ENCODE measurements at places on chromosomes 1 and 21. TPM values are rescaled to one million over a fixed set of nuclear protein-coding genes. Genes with fewer than 3 reads are reported as not detected.

DNA sequence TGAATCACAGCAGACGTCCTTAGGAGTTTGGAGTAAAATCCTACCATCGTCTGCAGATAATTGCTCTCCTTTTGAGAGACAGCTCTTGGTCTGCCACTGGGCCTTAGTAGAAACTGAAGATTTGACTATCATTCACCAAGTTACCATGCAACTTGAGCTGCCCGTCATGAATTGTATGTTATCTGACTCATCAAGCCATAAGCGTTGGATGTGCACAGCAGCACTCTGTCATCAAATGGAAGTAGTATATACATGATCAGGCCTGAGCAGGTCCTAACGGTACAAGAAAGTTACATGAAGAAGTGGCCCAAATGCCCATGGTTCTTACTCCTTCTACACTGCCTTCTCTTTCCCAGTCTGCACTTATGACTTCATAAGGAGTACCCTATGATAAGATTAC is 317.8 kb downstream of the GPATCH2 start:
- no peaks in the 10 kb centered on the region for H3K27me3 ChIP-seq
- no peaks in the 10 kb centered on the region for H3K36me3 ChIP-seq
- no peak for DNase-seq
- no peaks in the 10 kb centered on the region for H3K4me1 ChIP-seq

DNA sequence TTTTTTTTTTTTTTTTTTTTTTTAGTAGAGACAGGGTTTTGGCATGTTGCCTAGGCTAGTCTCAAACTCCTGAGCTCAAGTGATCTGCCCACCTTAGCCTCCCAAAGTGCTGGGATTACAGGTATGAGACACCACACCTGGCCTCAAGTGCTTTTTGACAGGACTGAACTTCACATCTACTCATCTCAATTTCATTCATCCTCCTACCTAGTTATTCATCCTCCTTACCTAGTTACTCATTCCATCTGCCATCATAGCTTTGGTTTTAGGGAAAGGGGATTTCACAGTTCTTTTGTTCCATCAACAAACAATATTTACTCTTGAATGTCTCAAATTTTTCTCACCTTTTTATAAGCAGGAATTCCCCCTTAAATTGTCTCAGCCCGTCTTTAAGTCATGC is 38.6 kb upstream of the RALGPS2 start:
- DNase-seq: no peak
- H3K27ac ChIP-seq: no peak overlapping the region
- H3K27me3 ChIP-seq: no peaks in the 10 kb centered on the region
- no peak overlapping the region for H3K4me3 ChIP-seq
- peaks cover 10% of the 10 kb centered on the region for H3K4me1 ChIP-seq
- H3K36me3 ChIP-seq: no peaks in the 10 kb centered on the region

DNA sequence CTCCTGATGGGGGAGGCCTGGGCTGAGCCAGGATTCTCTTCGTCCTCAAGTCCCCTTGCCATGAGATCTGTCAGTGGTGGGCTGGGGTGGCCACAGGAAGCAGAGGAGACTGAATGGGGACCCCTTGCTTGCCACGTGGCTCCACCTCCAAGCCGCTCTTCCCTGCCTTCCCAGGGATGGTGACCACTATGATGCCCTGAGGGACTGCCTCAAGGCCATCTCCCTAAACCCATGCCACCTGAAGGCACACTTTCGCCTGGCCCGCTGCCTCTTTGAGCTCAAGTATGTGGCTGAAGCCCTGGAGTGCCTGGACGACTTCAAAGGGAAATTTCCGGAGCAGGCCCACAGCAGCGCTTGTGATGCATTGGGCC is 20.9 kb upstream of the TMEM222 start:
- H3K4me3 ChIP-seq: no peak overlapping the region
- DNase-seq: no peak
- H3K4me1 ChIP-seq: no peaks in the 10 kb centered on the region
- H3K27me3 ChIP-seq: no peaks in the 10 kb centered on the region

- H3K36me3 ChIP-seq: no peaks in the 10 kb centered on the region
- H3K4me3 ChIP-seq: no peak overlapping the region
- DNase-seq: no peak
- peaks cover 5% of the 10 kb centered on the region for H3K27me3 ChIP-seq
- no peaks in the 10 kb centered on the region for H3K4me1 ChIP-seq
Observed at GRCh38 chr1:167084757-167085156, 5.4 kb downstream of the GPA33 start.

DNA sequence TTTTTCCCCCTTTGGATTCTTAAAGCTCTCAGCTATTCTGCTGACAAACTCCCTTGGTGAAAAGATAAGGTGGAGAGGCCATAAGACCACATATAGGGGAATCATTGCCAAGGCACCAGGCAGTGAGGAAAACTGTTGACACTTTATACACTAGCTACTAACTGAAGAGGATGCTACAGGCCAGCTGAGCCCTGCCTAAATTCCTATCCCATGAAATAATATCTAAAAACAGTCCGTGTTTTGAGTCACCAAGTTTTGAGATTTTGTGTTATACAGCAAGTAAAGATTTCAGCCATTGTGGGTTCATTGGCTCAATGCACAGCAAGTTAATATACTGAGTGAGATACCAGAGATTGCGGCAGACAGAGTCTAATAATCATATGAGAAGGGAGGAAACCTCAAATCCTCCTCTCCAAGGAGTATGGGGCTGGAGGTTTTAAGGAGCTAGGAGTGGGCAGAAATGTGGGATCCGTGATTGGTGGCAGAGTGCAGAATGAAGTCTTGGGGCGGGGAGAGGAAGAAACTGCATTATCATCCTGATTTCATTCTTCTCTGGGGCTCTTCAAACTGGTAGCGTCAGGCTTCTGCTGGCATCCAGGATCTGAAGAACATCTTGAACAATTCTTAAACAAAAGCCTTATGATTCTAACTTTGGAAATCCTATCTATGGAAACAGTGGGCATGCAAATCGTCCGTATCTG is 9.2 kb downstream of the CLDN8 start:
- H3K4me1 ChIP-seq: no peaks in the 10 kb centered on the region
- no peak overlapping the region for H3K4me3 ChIP-seq
- no peak overlapping the region for H3K27ac ChIP-seq
- no peaks in the 10 kb centered on the region for H3K27me3 ChIP-seq
- no peaks in the 10 kb centered on the region for H3K36me3 ChIP-seq

- no peaks in the 10 kb centered on the region for H3K36me3 ChIP-seq
- peaks cover 6% of the 10 kb centered on the region for H3K4me1 ChIP-seq
- H3K27ac ChIP-seq: no peak overlapping the region
- peaks cover 8% of the 10 kb centered on the region for H3K27me3 ChIP-seq
Observed at GRCh38 chr1:46535063-46535462, 16.4 kb downstream of the KNCN start.

DNA sequence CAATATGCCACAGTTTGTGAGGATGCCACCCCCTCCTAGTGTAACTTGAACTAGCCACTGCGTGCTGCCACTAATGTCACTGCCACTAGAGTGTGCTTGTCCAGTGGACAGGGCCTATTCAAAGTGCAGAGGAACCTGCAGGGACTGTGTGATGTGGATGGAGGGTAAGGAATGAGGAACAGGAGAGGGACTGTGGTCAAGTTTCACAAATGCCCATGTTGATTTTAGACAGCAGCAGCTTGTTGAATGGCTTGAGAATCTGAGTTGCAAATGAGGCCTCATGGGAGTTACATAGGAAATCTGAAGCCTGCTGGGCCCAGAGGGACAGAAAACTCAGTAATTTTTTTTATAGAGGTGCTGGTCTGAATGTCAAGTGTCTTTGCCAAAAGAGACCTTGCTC is 112.3 kb downstream of the HHAT start:
- no peak overlapping the region for H3K27ac ChIP-seq
- no peaks in the 10 kb centered on the region for H3K36me3 ChIP-seq
- no peak overlapping the region for H3K4me3 ChIP-seq
- H3K4me1 ChIP-seq: no peaks in the 10 kb centered on the region
- DNase-seq: no peak
- no peaks in the 10 kb centered on the region for H3K27me3 ChIP-seq

GRCh38 chr1:82927753-82928152 is 1071.2 kb downstream of the TTLL7 start:
- no peak overlapping the region for H3K27ac ChIP-seq
- H3K4me3 ChIP-seq: no peak overlapping the region
- H3K4me1 ChIP-seq: no peaks in the 10 kb centered on the region

DNA sequence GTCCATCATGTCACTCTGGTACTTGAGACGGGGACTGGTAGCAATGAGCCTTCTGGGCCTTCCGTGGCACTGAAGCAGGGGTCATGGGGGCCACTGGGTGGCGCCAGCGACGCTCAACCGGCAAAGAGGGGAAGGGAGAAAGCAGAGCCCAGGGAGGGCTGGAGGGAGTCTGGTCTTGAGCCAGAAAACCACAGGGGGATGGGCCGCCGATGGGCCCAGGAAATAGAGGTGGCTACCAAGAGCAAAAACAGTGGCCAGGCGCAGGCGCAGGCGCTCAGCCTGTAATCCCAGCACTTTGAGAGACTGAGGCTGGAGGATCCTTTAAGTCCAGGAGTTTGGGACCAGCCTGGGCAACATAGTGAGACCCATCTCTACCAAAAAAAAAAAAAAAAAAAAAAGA is 21.8 kb downstream of the EXOC8 start:
- peak; percentile 39 for DNase-seq
- no peaks in the 10 kb centered on the region for H3K36me3 ChIP-seq
- H3K4me3 ChIP-seq: no peak overlapping the region
- no peaks in the 10 kb centered on the region for H3K27me3 ChIP-seq

GRCh38 chr1:200265104-200265503 is 144.7 kb downstream of the ZNF281 start:
- no peak for DNase-seq
- H3K36me3 ChIP-seq: no peaks in the 10 kb centered on the region
- no peak overlapping the region for H3K27ac ChIP-seq
- no peaks in the 10 kb centered on the region for H3K27me3 ChIP-seq

GRCh38 chr1:174407665-174408064 is 40.1 kb upstream of the GPR52 start:
- H3K27ac ChIP-seq: no peak overlapping the region
- no peak for DNase-seq
- no peaks in the 10 kb centered on the region for H3K36me3 ChIP-seq
- H3K4me3 ChIP-seq: no peak overlapping the region
- no peaks in the 10 kb centered on the region for H3K4me1 ChIP-seq

DNA sequence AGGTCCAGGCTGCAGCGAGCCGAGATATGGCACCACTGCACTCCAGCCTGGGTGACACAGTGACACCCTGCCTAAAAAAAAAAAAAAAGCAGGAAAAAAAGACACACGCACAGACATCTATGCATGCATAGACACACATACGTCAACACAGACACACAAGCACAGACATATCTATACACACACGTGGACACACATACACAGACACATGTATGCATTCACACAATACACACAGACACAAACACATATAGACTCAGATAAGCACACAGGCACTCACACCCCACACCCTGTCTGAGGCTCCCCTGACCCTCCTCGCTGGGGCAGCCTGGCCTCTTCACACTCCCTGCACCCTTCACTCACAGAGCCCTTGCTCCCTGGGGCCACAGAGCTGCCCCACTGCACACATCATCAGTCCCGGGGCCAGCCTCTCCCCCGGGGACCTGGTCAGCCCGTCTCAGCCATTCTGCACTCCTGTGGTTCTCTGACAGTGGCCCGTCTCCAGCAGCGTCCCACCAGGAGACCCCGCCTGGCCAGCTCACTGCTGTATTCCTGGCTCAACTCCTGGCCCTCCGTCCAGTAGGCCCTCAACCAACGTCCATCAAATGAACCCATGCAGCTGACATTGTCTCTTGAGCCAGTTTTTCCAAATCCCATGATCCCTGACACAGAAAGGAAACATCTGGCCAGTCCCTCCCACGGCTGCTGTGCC is 4.6 kb upstream of the PRKCZ start:
- DNase-seq: no peak
- H3K27ac ChIP-seq: no peak overlapping the region
- H3K4me3 ChIP-seq: no peak overlapping the region
- peaks cover 9% of the 10 kb centered on the region for H3K4me1 ChIP-seq

- no peaks in the 10 kb centered on the region for H3K27me3 ChIP-seq
- no peak overlapping the region for H3K27ac ChIP-seq
- no peak for DNase-seq
- H3K36me3 ChIP-seq: no peaks in the 10 kb centered on the region
- H3K4me1 ChIP-seq: no peaks in the 10 kb centered on the region
Observed at GRCh38 chr1:228784181-228784580, 48.9 kb downstream of the RHOU start.

DNA sequence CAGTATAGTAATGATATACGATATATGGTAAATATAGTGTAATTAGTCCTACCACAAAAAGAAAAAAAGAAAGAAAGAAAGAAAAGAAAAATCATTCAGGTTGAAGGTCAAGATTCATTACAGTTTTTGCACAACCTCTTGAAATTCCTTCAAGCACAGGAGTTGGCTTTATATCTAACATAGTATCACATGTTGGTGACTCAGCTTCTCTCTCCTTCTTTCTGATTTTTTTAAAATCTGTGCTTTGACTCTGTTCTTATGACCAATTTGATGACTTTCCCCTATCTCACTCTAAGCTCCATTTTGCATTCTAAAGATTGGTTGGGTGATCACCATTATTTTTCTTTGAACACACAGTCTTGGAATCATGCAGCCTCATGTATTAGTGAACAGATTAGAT is 148.2 kb upstream of the COL11A1 start:
- H3K27ac ChIP-seq: no peak overlapping the region
- H3K36me3 ChIP-seq: no peaks in the 10 kb centered on the region
- H3K27me3 ChIP-seq: no peaks in the 10 kb centered on the region
- no peak for DNase-seq
- H3K4me3 ChIP-seq: no peak overlapping the region

GRCh38 chr1:42686418-42686817 is 4.2 kb downstream of the YBX1 start:
- no peaks in the 10 kb centered on the region for H3K27me3 ChIP-seq
- no peak overlapping the region for H3K27ac ChIP-seq
- peaks cover 78% of the 10 kb centered on the region for H3K4me1 ChIP-seq
- no peak for DNase-seq
- H3K4me3 ChIP-seq: no peak overlapping the region
- H3K36me3 ChIP-seq: no peaks in the 10 kb centered on the region

- H3K27me3 ChIP-seq: no peaks in the 10 kb centered on the region
- no peak overlapping the region for H3K4me3 ChIP-seq
- no peaks in the 10 kb centered on the region for H3K36me3 ChIP-seq
- H3K4me1 ChIP-seq: no peaks in the 10 kb centered on the region
Observed at GRCh38 chr1:212504171-212504803, 71.6 kb downstream of the NENF start.

DNA sequence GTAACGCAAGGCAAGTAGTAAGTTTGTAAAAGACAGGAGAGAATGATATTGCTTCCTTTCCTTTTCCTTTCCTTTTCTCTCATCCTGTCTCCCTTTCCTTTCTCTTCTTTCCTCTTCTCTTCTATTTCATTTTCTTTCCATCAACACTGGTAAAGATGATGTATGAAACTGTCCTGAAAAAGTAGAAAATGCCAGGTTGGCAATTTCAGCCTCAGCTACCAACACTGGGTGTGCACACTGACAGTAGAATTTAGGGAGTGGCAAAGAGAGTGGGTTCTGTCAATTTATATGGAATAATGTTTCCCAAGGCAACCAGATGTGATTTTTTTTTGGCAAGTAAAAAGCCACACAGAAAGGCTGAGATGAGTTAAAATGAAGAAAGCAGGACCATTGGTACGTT is 155.7 kb upstream of the ZRANB2 start:
- no peaks in the 10 kb centered on the region for H3K27me3 ChIP-seq
- H3K4me3 ChIP-seq: no peak overlapping the region
- H3K36me3 ChIP-seq: no peaks in the 10 kb centered on the region
- no peak for DNase-seq
- no peak overlapping the region for H3K27ac ChIP-seq

PHF13 gene
- polyA plus RNA-seq: 11.2 TPM

ADAMTS5 gene
- 1.4 TPM for polyA plus RNA-seq

KIAA1614 gene
- 1.4 TPM for polyA plus RNA-seq

RNU1-2 gene
- not detected for polyA plus RNA-seq

RPE65 gene
- polyA plus RNA-seq: not detected

STUM gene
- 0.33 TPM for polyA plus RNA-seq

HCRTR1 gene
- 0.67 TPM for polyA plus RNA-seq

TPTE gene
- polyA plus RNA-seq: not detected

OR2T11 gene
- not detected for polyA plus RNA-seq

KCNT2 gene
- 1.1 TPM for polyA plus RNA-seq

Measured in adrenal gland (tissue), 19 donors.